ENCODE measurements at places on chromosomes 13 and 19. TPM values are rescaled to one million over a fixed set of nuclear protein-coding genes. Genes with fewer than 3 reads are reported as not detected.

Gene OR7C1
- polyA plus RNA-seq: 0.18 TPM

DNA sequence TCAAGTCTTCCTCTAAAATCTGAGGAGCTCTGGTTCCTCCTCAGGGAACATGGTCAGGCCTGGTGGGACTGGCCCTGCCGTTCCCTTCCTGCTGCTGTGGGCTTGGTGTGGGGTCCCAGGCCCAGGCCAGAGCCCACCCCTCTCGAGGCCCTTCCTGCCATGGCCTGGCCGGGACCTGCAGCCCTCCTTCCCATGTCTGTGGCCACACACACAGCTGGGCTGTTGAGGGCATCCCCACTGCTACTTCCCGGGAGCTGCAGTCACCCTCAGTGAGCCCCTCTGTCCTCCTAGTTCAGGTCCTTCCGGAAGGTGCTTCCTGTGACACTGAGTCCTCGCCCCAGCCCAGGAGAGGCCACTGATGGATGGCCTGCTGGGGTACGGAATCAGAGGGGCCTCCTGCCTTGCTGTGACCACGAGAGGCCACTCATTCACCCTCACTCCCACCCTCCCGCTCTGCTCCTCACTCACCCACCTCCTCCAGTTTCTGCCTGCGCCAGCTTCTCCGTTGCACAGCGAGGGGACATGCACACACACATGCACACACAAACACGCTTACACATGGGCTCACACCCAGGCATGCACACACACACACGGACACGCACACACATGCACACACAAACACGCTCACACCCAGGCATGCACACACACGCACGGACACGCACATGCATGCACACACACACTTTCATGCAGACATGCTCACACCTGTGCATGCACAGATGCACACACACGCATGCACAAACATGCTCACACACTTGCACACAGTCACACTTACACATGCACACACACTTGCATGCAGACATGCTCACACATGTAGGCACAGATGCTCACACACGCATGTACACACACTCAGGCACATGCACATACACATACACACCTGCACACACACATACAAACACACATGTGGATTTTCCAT lies 7.3 kb upstream of the MCF2L start:
- no peak for DNase-seq

Gene KLHL1
- polyA plus RNA-seq: not detected

GRCh38 chr19:1953441-1954094 lies 12.6 kb downstream of the CSNK1G2 start:
- DNase-seq: no peak

GRCh38 chr19:55907286-55907685 lies 24.9 kb downstream of the NLRP13 start:
- DNase-seq: no peak

DNA sequence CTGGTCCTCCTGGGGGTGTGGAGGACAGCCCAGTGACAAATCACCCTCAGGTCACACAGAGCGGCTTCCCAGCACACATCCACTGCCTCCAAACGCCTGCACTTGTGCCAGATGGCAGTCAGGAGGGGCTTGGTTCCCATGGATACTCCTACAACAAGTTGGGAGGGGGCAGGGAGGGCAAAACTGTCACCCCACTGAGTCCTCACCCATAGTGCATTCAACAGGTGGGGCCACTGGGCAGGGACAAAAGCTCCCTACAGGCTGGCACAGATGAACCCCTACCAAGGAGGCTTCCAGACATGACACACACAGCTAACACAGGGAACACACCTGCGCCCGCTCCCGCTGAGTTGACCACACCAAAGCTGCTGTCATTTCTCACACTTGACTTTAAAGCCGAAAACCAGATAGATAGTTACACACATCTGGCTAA lies 120.5 kb downstream of the STK24 start:
- no peak for DNase-seq

DNA sequence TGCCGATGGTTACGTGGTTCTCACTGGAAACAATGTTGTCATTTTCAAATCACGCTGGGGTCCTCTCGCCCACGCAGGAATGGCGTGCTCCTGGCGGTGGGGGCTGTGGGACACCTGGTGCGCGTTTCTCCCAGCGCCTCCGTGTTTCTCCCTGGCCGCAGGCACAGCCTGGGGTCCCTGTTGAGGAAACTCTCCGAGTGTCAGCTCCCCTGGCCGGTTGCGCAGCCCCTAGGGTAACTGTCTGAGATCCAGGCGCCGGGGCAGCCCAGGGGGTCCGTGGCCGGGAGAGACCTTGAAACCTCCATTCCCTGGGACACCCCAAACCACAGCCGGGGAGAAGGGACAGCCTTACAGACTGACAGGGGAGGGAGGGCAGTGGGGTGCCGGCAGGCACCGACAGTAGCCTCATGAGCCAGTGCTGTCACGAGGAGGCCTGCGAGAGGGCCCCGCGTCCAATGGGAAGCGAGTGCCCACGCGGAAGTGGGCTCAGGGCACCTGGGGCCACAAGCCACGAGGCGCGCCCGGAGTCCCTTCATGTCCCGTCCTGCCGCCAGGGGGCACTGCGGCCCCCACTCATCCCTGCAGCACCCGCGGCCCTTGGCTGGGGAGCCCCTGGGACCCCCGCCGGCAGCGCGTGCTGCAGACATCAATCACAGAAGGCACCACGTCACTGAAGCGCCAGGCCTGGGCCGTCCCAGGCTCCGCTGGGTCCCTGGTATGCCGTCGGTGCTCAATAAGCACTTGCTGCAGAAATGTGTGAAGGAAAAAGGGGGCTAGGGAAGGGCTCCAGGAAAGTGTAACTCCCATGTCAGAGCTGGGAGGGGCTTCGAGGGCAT lies 9.5 kb downstream of the ADAMTSL5 start:
- no peak for DNase-seq

DNA sequence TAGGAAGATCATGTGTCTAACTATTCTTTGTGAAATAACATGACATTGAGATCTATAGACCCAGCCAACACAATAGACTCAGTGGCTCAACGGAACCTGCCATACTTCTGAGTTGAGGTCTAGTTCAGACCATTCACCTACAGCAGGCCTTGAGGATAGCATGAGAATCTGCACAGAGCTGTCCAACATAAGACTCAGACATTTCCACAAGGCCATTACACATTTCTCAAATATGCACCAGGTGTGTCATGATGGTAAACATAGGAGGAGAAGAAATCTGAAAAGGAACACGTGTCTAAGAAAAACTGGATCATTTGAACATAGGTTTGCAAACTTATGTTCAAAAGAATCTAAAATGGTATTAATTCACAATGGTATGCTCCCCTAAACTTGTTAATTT lies 421.4 kb downstream of the SLITRK6 start:
- DNase-seq: no peak

Gene F10
- polyA plus RNA-seq: 17.2 TPM

GRCh38 chr13:78139765-78140164 lies 221.1 kb upstream of the EDNRB start:
- no peak for DNase-seq

GRCh38 chr19:50708179-50708879 lies 11.3 kb downstream of the SHANK1 start:
- DNase-seq: no peak

Gene TNFSF13B
- 3.2 TPM for polyA plus RNA-seq

GRCh38 chr13:41058295-41059070 lies 2.8 kb upstream of the WBP4 start:
- DNase-seq: no peak

Gene CBY2
- not detected for polyA plus RNA-seq

GRCh38 chr19:28332351-28332750 lies 880.6 kb downstream of the UQCRFS1 start:
- DNase-seq: no peak

DNA sequence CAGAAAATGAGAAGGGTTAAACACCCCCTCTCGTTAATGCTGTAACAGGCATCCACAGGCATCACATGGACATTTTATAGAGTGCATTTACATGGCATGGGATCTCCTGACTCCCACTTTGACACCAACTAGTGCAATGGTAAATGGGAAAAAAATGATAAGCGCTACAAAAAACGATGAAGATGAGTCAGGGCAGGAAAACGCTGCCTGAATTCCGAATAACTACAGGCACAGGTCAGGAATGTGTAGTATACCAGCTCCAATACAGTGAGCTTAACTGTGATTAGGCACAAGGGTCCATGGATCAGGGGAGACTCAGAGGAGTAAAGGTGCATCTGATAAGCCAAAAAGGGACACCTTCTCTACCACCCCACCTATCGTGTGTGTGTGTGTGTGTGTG lies 223.6 kb downstream of the FOXO1 start:
- no peak for DNase-seq

Gene CTXN1
- polyA plus RNA-seq: 2.6 TPM

DNA sequence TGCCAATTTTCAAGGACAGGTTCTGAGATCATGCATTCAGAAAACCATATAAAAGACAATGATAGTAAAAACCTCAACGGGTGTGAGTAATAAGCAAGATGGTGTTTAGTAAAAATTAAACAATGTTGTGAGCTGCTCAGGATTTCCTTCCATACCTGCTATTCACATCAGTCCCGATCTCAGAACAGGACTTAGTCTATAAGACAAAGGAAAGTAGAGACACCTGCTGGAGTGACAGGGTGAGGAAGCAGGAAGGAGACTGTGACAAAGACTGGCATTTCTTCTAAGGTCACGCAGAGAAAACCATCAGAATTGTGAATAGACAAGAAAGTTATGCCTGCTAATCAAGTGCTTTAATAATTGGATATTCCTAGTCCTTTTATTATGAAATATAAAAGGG lies 648.0 kb downstream of the DACH1 start:
- no peak for DNase-seq

DNA sequence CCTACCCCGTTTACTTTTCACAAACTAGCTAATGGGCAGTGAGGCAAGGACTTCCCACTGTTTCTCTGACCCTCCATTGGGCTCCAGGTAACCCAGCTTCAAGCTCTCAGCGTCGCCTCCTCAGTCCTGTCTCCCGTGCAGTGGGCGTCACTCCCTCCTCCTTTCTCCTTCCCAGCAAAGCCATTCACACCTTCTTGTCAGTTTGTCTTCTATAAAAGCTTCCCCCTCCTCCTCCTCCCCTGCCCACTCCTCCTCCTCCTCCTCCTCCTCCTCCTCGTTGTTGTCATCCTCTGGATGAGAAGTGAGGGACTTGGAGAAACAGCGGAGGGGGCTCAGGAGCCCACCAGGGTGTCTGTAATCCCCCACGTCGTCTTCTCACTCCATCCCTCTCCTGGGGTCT lies 1.7 kb upstream of the GALP start:
- no peak for DNase-seq

GRCh38 chr13:101185606-101186005 lies 230.7 kb downstream of the NALCN start:
- no peak for DNase-seq

Gene UBAC2
- polyA plus RNA-seq: 89.7 TPM

DNA sequence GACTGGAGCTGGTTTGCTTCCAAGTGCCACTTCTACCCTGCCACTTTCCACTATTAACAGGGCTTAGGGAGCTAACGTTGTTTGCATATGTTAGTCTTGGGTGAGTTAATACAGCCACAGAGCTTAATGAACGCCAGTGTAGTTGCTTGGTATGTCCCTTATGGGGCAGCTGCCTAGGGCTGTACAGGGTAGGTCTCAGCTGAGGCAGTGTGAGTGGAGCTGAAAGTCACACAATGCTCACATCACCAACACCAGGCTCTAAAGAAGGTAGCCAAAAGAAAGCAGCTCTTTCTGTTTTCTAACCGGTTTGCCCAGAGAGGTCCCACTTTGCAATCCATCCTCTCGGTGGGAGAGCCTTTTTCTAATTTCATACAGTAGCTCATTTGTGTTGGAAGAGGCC lies 186.2 kb downstream of the RGCC start:
- no peak for DNase-seq

DNA sequence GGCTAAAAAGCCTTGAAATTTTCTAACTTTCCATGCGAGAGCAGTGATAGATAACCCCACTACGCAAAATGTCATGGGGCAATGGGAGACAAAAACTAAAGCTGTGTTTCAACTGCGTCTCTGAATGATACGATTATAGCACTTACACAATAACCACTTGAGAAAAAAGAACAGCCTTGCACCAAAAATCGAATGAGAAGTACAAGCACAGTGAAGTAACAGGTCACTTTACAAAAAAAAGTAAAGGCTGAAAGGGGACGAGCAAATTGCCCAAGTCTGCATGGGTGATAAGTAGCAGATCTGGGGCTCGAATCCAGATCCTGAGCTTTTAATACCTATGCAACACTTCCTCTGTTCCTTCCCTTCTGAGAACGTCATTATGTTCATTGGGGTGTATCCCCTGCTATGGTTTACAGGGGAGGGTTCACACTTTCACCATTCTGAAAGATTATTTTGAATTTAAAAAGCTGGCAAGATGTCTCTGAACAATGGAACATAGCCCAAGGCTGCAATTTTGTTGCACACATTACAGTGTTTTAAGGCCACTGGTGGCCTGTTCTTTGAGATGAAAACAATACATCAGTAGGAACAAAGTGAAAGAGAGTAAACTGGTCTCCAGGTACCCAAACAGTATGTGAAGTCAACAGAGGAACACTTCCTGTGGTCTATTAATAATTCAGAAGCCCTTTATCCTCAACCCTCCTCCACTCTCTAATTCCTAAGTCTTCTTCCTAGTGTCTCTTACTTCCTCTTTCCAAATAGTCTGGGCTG lies 3.2 kb downstream of the CPB2 start:
- no peak for DNase-seq

- DNase-seq: no peak
Measured at GRCh38 chr19:51034704-51035103, at the start of gene KLK12. Gene KLK12, minus strand, starts transcription at chr19:51035002. Its CDS starts 381 bp downstream, at chr19:51034621.

DNA sequence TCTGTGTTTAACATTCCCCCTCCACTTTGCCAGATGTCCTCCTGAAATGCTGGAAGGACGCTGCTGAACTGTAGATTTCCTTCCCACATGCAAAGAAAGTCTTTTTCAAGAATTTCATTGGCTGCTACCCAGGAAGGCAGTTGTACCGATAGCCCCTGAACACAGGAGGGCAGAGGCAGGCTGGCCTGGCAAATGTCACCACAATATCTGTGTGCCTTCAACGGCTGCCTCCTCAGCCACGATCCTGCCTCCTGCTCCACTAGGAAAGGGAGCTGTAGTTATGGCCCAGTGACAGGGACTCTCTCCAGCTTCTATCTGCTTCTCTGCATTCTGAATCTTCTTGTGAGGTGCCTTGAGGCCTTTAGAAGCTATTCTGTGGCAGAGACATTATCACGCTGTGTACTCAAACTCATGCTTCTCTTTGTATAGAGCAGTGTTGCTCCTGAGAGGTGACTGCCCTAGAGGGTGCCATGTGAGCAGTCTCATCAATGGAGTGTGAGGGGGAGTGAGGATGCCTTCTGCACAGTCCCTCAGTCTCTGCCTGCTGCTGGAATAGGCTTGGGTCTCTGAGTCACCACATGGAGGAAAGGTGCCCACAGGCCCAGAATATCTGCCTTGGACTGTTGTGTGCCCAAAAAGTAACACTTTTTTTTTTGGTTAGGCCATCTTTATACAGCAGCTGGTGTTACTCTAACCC lies 279.8 kb downstream of the DNAJC15 start:
- DNase-seq: peak; percentile 79

- DNase-seq: peak; percentile 81
Measured at GRCh38 chr13:76885203-76886004, 801 bp downstream of the KCTD12 start.

GRCh38 chr13:98648686-98649085 lies 71.8 kb upstream of the STK24 start:
- no peak for DNase-seq

Gene PSPN
- polyA plus RNA-seq: 0.80 TPM
